ENCODE measurements at places on chromosomes 16 and 17.

DNA sequence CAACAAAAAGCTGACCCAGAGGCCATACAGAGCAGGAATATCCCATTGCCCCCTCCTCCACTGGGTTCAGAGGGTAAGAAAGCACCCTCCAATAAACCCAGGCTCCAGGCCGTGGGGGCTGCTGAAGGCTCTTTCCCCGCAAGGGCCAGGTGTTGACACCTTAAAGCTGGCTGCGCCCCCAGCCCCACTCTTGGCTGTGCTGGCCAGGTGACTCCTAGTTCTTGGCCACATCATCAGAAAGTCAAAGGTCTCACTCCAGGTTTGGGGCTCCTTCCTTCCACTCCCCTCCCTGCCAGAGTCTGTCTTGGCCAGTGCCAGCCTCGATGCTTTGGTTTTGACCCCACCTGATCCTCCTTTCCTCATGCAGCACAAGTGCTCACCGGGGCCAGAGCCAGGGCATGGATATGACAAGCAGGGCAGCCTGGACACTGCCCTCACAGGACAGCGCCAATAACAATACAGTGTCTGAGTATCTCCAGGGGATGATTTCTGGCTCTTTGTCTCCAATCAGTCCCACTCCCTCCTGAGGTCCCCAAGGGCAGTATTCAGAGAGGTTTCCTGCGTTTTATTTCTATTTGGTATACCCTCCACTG is 8.2 kb downstream of the SLC46A1 start:
- H3K27ac ChIP-seq: no peak overlapping the region
- no peak overlapping the region for H3K4me3 ChIP-seq
- no peaks in the 10 kb centered on the region for H3K4me1 ChIP-seq
- DNase-seq: no peak

- H3K36me3 ChIP-seq: no peaks in the 10 kb centered on the region
- no peak overlapping the region for H3K4me3 ChIP-seq
- H3K27ac ChIP-seq: peak overlapping the region; percentile 30
- DNase-seq: no peak
- no peaks in the 10 kb centered on the region for H3K4me1 ChIP-seq
Measured at GRCh38 chr16:79717333-79718137, 117.0 kb upstream of the MAF start.

- H3K27ac ChIP-seq: peak overlapping the region; percentile 76
- DNase-seq: no peak
- peak overlapping the region; percentile 77 for H3K4me3 ChIP-seq
- peaks cover 52% of the 10 kb centered on the region for H3K4me1 ChIP-seq
Measured at GRCh38 chr16:56990407-56991286, 1.3 kb downstream of the NLRC5 start.

- peaks cover 65% of the 10 kb centered on the region for H3K36me3 ChIP-seq
- H3K4me1 ChIP-seq: peaks cover 8% of the 10 kb centered on the region
- no peak for DNase-seq
- peak overlapping the region; percentile 62 for H3K27ac ChIP-seq
- no peaks in the 10 kb centered on the region for H3K27me3 ChIP-seq
Measured at GRCh38 chr17:81910840-81911276, 341 bp downstream of the PCYT2 start.

- no peak overlapping the region for H3K27ac ChIP-seq
- no peaks in the 10 kb centered on the region for H3K27me3 ChIP-seq
- no peaks in the 10 kb centered on the region for H3K4me1 ChIP-seq
- DNase-seq: no peak
- no peak overlapping the region for H3K4me3 ChIP-seq
- H3K36me3 ChIP-seq: peaks cover 18% of the 10 kb centered on the region
Measured at GRCh38 chr16:512802-513201, 14.7 kb upstream of the CAPN15 start.

GRCh38 chr17:37517881-37518280 is 28.2 kb downstream of the DUSP14 start:
- H3K27me3 ChIP-seq: no peaks in the 10 kb centered on the region
- no peak overlapping the region for H3K27ac ChIP-seq
- peaks cover 87% of the 10 kb centered on the region for H3K36me3 ChIP-seq

DNA sequence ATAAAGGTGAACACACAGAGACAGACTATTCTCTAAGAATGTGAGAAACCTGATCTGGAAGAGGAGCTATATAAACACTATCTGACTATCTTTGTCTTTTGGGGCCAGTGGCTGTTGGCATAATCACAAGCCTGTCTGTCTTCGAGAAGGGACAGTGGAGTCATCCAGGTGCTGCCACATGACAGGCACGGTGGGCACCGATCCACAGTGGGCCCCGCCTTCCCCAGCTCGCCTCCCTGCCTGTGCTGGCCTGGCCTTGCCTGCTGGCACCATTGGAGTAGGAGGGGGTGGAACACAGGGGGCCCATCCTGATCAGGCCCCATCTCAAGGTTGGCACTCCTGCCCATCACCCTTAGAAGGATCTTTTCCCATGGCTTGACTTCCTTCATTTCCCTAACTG is 112.8 kb downstream of the CCDC182 start:
- H3K27ac ChIP-seq: no peak overlapping the region
- no peaks in the 10 kb centered on the region for H3K4me1 ChIP-seq
- H3K27me3 ChIP-seq: no peaks in the 10 kb centered on the region
- no peaks in the 10 kb centered on the region for H3K36me3 ChIP-seq
- H3K4me3 ChIP-seq: no peak overlapping the region

GRCh38 chr16:52618753-52619497 is 72.0 kb upstream of the TOX3 start:
- H3K27me3 ChIP-seq: no peaks in the 10 kb centered on the region
- no peak for DNase-seq
- H3K4me3 ChIP-seq: no peak overlapping the region
- H3K36me3 ChIP-seq: no peaks in the 10 kb centered on the region

DNA sequence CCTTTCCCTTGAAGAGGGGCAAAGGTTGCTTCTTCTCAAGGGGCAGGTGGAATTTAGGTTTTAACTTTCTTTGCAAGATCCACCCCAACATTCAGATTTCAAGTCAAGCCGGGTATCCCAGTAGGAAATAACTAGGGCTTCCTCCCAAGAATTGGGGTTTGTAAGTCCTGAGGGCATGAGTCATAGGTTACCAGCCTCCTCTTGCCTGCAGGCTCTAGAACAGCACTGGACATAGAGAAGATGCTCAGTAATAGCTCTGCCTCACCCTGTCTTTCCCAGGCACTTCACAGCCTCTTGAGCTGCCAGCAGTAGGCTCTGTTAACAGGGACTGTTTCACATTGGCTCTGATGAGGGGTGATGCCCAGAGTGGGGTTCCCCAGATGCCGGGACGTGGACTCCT is 35.8 kb upstream of the ZFP90 start:
- no peaks in the 10 kb centered on the region for H3K27me3 ChIP-seq
- H3K27ac ChIP-seq: no peak overlapping the region
- no peak for DNase-seq
- H3K4me3 ChIP-seq: no peak overlapping the region

GRCh38 chr17:68085771-68086381 is 50.3 kb downstream of the KPNA2 start:
- no peak overlapping the region for H3K4me3 ChIP-seq
- no peaks in the 10 kb centered on the region for H3K36me3 ChIP-seq
- no peaks in the 10 kb centered on the region for H3K27me3 ChIP-seq
- no peak overlapping the region for H3K27ac ChIP-seq
- H3K4me1 ChIP-seq: peaks cover 10% of the 10 kb centered on the region
- DNase-seq: no peak

DNA sequence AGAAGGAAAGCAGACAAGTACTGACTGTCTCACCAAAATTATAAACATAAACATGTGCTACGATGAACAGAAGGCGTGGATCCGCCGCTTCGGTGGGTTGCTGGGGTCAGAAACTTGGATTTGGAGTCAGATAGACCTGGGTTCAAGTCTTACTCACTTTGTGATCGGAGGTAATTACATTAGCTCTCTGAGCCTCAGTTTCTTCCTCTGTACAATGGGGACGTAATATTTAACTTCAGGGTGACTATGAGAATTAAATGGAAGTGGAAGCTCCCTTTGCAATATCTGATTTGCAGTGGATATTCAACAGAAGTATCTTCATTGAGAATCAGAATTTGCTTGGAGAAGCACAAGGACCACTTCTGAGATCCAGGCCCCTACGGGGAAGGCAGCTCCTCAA is 6.2 kb downstream of the RHBDL3 start:
- no peak overlapping the region for H3K27ac ChIP-seq
- H3K36me3 ChIP-seq: no peaks in the 10 kb centered on the region
- peaks cover 9% of the 10 kb centered on the region for H3K4me1 ChIP-seq
- peaks cover 19% of the 10 kb centered on the region for H3K27me3 ChIP-seq
- H3K4me3 ChIP-seq: no peak overlapping the region
- DNase-seq: no peak

GRCh38 chr17:9971991-9972390 is 66.9 kb upstream of the RCVRN start:
- peak; percentile 34 for DNase-seq
- H3K36me3 ChIP-seq: no peaks in the 10 kb centered on the region
- H3K27ac ChIP-seq: no peak overlapping the region
- H3K4me1 ChIP-seq: peaks cover 6% of the 10 kb centered on the region
- no peaks in the 10 kb centered on the region for H3K27me3 ChIP-seq
- H3K4me3 ChIP-seq: no peak overlapping the region

Measured in upper lobe of left lung (tissue), 6 donors.